HL-60 (cell line): ENCODE measurements at places on chromosomes 4 and X.

- DNase-seq: no peak
Measured at GRCh38 chrX:39816871-39817731, 280.7 kb downstream of the BCOR start.

DNA sequence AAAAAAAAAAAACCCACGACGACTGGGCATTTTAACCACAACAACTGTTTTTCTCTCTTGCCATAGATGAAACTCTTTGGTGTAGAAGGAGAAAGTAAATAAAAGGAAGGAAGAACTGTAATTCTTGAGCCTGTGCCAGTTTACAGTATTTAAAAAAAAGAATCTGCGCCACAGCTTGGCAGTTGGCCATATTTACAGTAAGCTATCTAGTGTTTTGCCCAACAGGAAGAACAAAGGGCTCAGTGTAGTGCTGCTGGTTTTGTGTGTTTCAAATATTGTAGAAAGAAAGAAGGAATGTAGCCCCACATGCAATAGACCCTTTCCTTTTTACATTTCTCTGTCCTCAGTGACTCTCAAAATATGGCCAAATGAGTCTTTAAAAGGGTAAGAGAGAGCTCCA, 66.1 kb downstream of the NR3C2 start:
- DNase-seq: peak; percentile 10

DNA sequence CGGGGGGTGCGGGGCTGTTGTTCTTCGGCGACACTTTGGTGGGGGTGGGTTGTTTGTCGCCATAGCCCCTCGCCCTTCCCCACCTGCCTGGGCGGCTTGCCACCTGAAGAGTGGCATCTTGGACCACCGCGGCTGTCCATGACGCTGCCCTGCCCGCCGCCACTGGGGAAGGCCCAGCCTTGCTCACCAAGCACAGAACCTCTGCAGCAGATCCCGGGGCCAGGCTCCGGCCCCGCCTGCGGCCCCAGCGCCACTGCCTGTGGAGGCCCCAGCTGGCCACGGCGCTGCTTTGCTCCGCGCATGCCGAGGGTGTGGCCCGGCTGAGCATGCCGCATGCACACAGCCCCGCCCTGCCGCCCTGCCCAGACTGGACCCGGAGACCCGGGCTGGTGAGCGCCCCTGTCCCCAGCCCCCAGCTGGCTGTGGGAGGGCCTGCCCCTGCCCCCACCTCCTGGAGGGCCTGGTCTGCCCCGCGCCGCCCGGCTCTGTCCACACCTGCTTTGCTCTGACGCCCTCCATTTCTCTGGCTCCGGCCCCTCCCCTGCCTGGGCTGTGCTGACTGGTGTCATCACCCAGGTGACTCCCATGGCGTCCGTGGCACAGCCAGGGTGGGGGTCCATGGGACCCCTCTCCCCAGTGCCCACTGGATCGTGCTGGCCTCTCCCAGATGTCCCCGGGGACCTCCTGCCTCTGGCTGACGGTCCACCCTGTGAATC, 5.3 kb downstream of the NAT8L start:
- no peak for DNase-seq

- DNase-seq: no peak
Measured at GRCh38 chrX:144648788-144649187, 598.5 kb upstream of the SPANXN1 start.

DNA sequence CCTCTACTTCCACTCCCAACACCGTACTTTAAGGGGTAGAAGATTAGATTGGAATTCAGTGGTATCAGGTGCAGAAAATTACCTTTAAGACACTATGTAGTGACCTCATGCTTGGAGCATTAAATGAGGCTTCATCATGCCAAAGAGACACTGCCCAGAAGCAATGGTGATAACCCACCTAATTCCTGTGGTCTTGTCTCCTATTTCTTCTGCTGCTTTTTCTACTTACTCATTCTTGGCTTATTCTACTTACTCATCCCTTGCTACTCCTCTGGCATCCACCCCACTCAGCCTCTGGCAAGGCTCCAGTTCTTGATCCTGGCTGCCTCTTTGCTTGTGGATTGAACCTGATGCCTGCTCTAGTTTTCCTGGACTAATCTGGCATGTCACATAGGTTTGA, 62.3 kb upstream of the ADAMTS3 start:
- DNase-seq: no peak

GRCh38 chr4:38162240-38162784, 202.1 kb downstream of the PTTG2 start:
- no peak for DNase-seq

GRCh38 chrX:51459125-51459524, 37.3 kb downstream of the NUDT11 start:
- no peak for DNase-seq

DNA sequence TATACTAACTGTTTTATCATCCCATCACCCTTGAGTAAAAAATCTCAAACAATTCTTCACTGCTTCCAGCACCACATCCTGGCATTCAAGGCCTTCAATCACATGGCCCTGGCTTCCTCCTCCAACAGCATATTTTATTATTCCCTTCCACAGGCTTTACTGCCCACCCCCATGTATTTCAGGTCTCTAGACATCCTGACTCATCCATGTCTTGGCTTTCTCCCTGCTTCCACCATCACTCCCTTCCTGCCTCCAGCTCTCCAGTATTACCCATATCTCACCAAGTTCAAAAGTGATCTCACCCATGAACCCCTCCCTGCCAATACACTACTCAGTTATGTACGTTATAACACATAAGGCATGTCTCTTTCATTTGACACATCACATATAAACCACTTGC, 34.7 kb upstream of the PLAC1 start:
- no peak for DNase-seq

GRCh38 chrX:130091980-130092522, 18.2 kb downstream of the ELF4 start:
- peak; percentile 63 for DNase-seq

GRCh38 chrX:85379174-85379907, at the start of gene POF1B:
Gene POF1B, minus strand, starts transcription at chrX:85379665. Its CDS starts 211 bp downstream, at chrX:85379454.
- no peak for DNase-seq

- no peak for DNase-seq
Measured at GRCh38 chr4:185764876-185765275, 47.1 kb downstream of the SORBS2 start.

DNA sequence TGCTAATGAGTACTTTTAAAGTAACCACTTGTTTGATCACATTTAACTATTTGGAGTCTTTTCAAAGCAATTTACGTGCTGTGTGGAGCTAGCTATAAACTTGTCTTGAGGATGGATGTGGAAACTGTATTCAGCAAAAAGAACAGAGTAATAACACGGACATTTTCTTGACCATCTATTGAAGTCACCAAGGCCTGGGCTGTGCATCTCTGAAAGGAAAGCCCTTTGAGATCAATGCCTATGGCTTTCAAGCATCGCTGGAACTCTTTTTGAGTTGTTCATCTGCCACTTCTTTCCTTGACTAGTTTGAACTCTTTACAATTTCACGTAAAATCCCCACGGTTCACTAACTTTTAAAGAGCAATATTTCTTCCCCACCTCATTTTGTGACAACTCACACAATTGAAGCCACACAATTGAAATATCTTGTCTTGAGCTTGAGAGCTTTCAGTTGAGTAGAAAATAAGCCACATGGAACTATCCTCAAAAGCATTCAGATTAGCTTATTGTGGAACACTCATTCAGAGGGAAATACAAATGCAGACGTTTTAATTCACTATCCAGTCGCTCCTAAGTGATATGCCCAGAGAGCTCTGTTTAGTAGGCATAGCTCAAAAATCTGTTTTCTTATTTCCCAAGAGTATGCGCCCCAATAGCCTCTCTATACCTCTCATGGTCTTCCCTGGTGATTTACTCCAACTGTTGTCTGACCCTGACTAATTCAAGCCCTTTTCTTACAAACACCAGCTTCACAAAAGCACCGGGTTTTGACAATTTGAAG, 134.9 kb upstream of the SLITRK2 start:
- no peak for DNase-seq
